ENCODE measurements at places on chromosomes 7 and 10. TPM values are rescaled to one million over a fixed set of nuclear protein-coding genes. Genes with fewer than 3 reads are reported as not detected.

The NYAP1 gene
- 2.3 TPM for total RNA-seq

The TFR2 gene
- 2.4 TPM for total RNA-seq

The PLAC9 gene
- not detected for total RNA-seq

The LIPN gene
- not detected for total RNA-seq

The GNA12 gene
- total RNA-seq = 46.7 TPM

The HGF gene
- 0.01 TPM for total RNA-seq

The RGR gene
- total RNA-seq = not detected

The CLRN3 gene
- total RNA-seq = not detected

The DHX32 gene
- total RNA-seq = 44.0 TPM

The DRGX gene
- total RNA-seq = 0.09 TPM

The PLXDC2 gene
- total RNA-seq = 0.02 TPM

The LRRC18 gene
- not detected for total RNA-seq

The VGF gene
- total RNA-seq = 26.2 TPM

The FAM237B gene
- total RNA-seq = not detected

The UCN3 gene
- total RNA-seq = not detected

The MEOX2 gene
- total RNA-seq = not detected

The OR9A2 gene
- total RNA-seq = not detected

The C7orf33 gene
- total RNA-seq = not detected

The SKIDA1 gene
- 1.5 TPM for total RNA-seq

The CPA2 gene
- total RNA-seq = 0.09 TPM

The ACSL5 gene
- total RNA-seq = 0.12 TPM

The NRG3 gene
- total RNA-seq = not detected

The PRKCQ gene
- 4.0 TPM for total RNA-seq

The PPP1R17 gene
- not detected for total RNA-seq

The PRKAR2B gene
- 3.0 TPM for total RNA-seq

The SLC18A3 gene
- total RNA-seq = not detected

The ZNF365 gene
- total RNA-seq = 1.3 TPM

The NUTM2A gene
- total RNA-seq = 0.14 TPM

The CALCR gene
- total RNA-seq = not detected

The PPP1R3A gene
- not detected for total RNA-seq

The ADCY1 gene
- total RNA-seq = 2.5 TPM

The SEMA4G gene
- 8.0 TPM for total RNA-seq

The NIPSNAP2 gene
- 52.0 TPM for total RNA-seq

The CPED1 gene
- not detected for total RNA-seq

The GNAT3 gene
- total RNA-seq = not detected

The CYP26C1 gene
- not detected for total RNA-seq

The EGR2 gene
- total RNA-seq = 0.43 TPM

All from A549 treated with CORT108297 at 1 μM for 4 hours (cell line).